HepG2 (cell line): ENCODE measurements at places on chromosomes 2 and 18. TPM values are rescaled to one million over a fixed set of nuclear protein-coding genes. Genes with fewer than 3 reads are reported as not detected.
A peak's percentile ranks its signal among the peaks of the same experiment; 100 is the strongest.

GRCh38 chr2:47905386-47906156 lies 727 bp downstream of the FBXO11 start:
- no peak for DNase-seq

- DNase-seq, result no peak
Measured at GRCh38 chr2:64809216-64809615, 155.5 kb upstream of the SERTAD2 start.

The NEURL3 gene
- total RNA-seq, result 0.74 and 1.2 TPM in 2 replicates

DNA sequence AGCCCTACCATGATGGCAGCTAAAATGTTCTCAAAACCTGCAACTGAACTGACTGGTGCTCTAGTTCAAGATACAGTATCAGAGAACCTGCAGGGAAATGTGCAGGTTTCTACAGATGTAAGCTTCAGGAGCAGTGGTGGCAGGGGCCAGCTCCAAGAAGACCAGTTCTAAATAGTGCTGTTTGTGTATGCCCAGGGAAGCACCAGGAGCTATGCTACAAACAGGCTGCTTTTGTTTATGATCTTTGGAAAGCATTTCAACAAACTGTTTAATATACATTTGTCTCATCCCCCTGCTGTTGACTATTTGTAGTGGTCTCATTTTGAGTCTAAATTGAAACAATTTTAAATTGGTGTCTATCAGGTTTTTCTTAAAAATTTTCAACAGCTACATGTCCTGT lies 20.7 kb downstream of the FZD5 start:
- DNase-seq, result no peak

The ADCY3 gene
- 0.11 TPM in 1 of 2 replicates, not detected in the other for total RNA-seq

The VAMP8 gene
- 83.3 and 97.0 TPM in 2 replicates for total RNA-seq

DNA sequence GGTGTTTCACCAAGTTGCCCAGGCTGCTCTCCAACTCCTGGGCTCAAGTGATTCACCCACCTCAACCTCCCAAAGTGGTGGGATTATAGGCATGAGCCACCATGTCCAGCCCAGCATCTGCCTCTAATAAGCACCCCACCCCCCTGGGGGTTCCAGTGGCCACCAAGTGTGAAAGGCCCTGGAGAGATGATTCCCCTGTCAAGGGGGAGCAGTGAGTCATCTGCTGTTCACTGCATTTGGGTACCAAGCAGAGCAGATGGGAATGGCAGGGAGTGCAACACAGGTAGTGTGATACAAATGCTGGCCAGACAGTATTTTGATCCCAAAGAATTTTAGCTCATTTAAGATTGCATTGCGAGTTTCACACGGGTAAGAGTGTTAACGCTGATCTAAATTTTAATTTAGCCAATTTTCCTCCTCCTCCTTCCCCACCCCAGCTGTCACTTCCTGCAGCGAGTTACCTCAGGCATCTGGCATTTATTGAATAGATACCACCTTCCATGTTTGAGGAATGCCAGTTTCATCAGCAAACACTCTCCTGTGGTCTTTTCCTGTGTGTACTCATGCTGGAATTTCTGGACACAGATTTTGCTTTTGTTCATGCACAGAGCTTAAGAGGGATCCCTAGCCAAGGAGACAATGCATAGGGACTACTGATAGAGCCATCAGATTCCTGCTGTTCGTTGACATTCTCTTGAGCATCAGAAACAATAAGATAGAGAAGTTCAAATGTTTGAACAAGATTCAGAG lies 32.4 kb upstream of the NCK2 start:
- peak; percentile 41 for DNase-seq

The PSMA8 gene
- not detected in 2 replicates for total RNA-seq

The DNAH6 gene
- total RNA-seq, result not detected in 2 replicates

The EVX2 gene
- not detected in 2 replicates for total RNA-seq

The UGT1A10 gene
- 0.10 TPM in 1 of 2 replicates, not detected in the other for total RNA-seq

GRCh38 chr18:63963615-63964256 lies 6.1 kb upstream of the SERPINB8 start:
- DNase-seq, result peak; percentile 55

- DNase-seq, result no peak
Measured at GRCh38 chr18:28359176-28359575, 182.2 kb upstream of the CDH2 start.

DNA sequence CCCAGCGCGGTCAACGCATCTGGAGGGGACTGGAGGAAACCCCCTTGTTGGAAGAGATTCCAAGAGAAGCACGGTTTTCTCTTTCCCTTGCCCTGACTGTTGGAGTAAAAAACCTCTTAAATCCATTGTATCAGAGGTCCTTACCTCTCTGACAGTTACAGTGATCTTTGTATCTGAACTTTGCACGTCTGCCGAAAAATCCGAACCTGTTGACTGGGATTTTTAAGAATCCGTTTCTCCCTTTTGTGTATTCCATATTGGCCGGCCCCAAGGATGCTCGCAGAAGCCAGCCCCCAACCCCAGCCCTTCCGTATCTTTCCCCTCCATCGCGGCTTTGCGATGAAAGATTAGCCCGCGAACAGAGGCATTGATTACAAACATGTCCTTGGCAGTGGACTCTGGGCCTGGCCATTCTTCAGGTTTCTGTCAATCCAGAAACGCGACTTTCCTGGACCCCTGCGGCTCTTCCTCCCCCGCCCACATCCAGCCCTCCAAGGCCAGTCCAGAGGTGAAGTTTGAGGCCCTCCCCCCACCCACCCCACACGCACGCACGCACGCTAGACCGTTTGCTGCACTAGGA lies 4.6 kb upstream of the DLX1 start:
- DNase-seq, result no peak

DNA sequence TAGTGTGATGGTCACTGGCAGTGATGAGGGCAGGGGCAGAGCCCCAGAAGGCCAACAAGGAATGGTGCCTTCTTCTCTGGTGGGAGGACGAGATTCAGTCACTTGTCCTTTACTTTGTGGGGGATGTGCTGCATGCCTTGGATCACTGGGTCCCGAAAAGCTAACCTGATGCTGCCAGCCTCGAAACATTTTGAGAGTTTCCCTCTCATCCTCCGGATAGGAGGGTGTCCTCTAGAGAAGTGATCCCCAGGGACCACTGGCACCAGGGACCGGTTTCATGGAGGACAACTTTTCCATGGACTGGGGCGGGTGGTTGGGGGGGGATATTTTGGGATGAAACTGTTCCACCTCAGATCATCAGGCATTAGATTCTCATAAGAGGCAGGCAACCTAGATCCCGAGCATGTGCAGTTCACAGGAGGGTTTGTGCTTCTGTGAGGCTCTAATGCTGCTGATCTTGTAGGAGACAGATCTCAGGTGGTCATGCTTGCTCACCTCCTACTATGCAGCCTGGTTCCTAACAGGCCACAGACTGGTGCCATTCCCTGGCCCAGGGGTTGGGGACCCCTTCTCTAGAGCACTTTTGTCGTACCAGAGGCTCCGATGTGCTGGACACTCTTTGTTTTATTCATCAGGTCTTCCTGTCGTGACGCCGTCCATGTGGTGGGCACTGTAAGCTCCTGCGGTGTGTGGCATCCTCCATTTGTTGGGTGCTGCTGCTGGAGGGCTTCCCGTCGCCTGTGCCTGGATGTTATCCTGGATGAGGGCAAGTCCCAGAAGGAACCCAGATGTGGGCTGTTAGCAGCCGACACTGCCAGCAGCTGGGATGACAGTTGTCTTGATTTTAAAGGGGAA lies 68.5 kb upstream of the HDAC4 start:
- no peak for DNase-seq

GRCh38 chr2:40190457-40190856 lies 261.4 kb downstream of the SLC8A1 start:
- no peak for DNase-seq

The CAPN14 gene
- total RNA-seq, result not detected in 2 replicates

GRCh38 chr2:209253544-209253943 lies 170.3 kb upstream of the MAP2 start:
- no peak for DNase-seq

DNA sequence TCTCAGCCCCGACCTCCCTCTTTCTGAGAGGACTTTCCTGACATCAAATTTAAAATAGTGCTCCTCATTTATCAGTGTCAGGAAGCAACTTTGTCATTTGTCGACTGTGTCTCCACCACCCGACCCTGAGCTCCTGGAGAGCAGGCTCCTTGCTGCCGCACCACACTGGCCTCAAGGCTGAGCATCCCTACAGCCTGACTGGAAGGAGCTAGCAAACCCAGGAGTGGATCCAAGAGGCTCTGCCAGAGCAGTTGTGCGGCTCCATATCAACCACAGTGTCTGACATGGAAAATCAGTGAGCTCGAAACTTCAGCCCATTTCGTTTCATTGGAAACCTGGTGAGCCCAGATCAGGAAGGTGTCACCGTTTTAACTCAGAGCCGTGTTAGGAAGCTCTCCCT lies 125.2 kb downstream of the PTGR3 start:
- DNase-seq, result no peak

DNA sequence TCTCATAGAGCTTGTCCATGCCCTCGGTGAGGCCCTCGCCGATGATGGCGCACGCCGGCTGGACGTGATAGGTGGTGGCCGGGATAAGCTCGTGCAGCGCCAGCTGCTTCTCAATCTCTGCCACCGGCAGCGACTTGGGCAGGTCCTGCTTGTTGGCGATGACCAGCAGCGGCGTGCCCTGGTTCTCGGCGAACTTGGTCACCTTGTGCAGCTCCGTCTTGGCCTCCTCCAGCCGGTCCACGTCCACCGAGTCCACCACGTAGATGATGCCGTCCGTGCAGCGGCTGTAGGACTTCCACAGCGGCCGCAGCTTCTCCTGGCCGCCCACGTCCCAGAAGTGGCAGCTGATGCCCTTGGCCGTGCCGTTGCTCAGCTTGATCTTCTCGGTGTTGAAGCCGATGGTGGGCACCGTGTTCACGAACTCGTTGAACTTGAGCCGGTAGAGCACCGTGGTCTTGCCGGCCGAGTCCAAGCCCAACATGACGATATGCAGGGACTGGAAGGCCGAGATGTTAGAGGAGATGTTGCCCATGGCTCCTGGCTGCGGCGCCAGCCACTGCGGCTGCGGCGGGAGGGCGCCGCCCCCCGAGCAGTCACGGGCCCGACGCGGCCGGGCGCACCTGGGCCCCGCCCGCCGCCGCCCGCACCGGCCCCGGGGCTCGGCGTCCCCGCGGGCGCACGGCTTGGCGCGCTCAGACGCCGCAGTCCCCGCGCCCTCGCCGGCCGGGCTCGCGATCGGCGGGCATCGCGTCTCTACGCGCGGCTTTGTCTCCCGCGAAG lies 636 bp downstream of the ARL4C start:
- DNase-seq, result no peak

DNA sequence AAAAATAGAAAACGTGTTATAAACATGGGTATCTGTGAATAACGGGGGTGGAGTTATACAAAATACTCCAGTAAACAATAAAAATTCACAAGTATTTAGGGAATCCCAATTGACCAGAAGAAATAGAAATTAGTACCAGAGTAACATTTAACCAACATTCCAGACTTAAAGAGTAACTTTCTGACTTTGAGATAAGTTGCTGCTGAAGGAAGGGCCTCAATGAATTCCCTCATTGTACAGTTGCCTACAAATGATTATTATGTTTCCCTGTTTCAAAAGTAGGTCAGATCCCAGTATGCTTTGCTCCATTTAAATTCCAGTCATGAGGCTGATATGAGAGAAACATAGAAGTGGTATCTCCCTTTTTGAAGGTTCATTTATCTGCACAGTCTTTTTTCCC lies 88.3 kb upstream of the KCNH7 start:
- DNase-seq, result no peak

DNA sequence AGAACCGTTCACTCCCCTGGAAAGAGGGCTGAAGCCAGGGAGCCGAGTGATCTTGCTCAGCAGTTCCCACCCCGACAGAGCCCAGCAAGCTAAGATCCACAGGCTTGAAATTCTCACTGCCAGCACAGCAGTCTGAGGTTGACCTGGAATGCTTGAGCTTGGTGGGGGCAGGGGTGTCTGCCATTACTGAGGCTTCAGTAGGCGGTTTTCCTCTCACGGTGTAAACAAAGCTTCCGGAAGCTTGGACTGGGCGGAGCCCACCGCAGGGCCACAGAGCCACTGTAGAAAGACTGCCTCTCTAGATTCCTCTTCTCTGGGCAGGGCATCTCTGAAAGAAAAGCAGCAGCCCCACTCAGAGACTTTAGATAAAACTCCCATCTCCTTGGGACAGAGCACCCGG lies 180.8 kb downstream of the WDR7 start:
- DNase-seq, result no peak

The C2orf80 gene
- total RNA-seq, result not detected in 2 replicates

DNA sequence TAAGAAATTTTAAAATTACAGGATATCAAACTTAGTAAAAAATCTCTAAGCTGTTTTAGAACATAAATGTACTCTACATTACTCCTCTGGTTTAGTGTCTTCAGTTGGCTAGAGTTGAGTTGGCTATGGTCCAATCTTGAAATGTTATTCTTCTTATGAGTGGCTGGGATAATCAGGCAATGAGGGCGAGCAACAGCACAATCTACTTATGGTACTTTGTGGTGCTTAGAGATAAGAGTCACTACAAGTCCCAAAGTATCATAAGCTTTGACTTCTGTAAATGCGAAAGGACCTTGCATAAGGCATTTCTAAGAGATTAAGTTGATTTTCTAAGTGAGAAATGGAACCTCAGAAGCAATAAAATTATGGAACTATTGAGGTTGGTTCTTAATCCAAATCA lies 361.7 kb downstream of the GPD2 start:
- DNase-seq, result no peak

DNA sequence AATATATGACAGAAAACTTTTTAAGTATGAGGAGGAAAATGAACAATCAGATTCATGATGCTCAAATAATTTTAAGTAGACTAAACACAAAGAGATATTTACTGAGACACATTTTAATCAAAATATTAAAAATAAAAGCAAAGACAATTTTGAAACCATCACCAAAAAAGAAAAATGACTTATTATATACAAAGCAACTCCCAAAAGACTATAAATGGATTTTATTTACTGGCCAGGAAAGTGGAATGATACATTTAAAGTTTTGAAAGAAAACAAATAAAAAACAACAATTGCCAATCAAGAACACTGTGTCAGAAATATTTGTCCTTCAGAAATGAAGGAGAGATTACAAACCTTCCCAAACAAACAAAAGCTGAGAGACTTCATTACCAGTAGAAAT lies 968.5 kb upstream of the CELF4 start:
- DNase-seq, result no peak

The GFPT1 gene
- 84.9 and 129 TPM in 2 replicates for total RNA-seq

DNA sequence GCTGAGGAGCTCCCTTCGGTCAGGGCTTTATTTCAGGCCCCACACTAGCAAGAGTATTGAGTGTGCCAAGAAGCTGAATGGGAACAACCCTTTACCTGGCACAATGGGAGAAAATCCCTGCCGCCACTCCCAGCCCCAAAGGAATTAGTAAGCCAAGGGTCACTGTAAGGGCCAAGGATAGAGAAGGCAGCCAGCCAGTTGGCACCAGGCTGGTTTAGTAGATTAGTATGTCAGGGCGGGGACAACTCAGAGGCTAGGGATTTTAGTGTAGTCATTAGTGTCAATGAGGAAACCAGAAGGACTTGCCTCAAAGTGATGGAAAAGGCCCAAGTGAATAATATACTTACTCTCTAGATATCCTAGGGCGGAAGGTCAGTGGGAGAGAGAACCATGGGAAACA lies 34.9 kb upstream of the CYP26B1 start:
- DNase-seq, result no peak

GRCh38 chr18:69664399-69664798 lies 263.7 kb downstream of the DOK6 start:
- no peak for DNase-seq

DNA sequence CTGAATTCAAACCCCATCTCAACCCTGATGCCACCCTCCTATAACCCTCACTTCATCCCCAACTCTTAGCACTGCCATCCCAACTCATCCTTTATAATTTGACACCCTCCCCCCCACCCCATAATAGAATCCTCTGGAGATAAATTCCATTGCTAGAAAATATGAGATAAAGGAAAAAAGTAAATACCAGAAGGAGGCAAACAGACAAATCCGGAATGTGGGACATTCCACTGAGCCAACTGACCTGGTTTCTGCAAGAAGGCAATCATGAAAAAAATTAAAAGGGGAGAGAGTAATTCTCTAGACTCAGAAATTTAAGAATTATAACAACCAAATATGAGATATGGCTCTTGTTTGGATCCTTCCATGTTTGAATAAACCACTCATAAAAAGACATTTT lies 132.4 kb downstream of the CYP26B1 start:
- no peak for DNase-seq
